ENCODE measurements at places on chromosomes 13 and 19. TPM values are rescaled to one million over a fixed set of nuclear protein-coding genes. Genes with fewer than 3 reads are reported as not detected.

Gene VSTM1
- total RNA-seq, result 12.1 TPM

Gene ZNF208
- total RNA-seq, result 0.85 TPM

Gene IZUMO2
- not detected for total RNA-seq

Gene TMEM221
- total RNA-seq, result not detected

Gene ZNF530
- total RNA-seq, result 2.3 TPM

DNA sequence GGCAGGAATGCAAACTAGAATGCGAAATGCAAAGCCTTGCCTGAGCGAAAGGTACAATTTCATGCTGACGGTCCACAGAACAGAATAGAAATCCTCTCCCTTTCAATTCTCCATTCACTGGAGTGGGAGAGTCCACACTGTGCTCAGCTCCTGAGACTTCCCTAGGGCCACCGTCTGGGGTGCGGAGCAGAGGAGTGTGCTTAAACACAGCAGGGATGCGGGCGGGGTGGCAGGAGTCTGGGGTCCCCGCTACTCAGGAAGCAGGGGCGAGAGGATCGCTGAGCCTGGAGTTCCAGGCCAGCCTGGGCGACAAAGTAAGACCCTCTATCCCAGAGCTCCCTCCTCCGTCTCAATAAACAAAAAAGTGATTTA lies 552 bp upstream of the ZNF816 start:
- peak overlapping the region; percentile 69 for H3K27ac ChIP-seq
- H3K36me3 ChIP-seq, result no peaks in the 10 kb centered on the region
- DNase-seq, result no peak
- peaks cover 4% of the 10 kb centered on the region for H3K4me1 ChIP-seq
- H3K4me3 ChIP-seq, result peak overlapping the region; percentile 75

- DNase-seq, result no peak
- H3K27me3 ChIP-seq, result no peaks in the 10 kb centered on the region
- H3K4me1 ChIP-seq, result no peaks in the 10 kb centered on the region
These were observed 38.6 kb upstream of the URAD start for GRCh38 chr13:28027071-28027470.

DNA sequence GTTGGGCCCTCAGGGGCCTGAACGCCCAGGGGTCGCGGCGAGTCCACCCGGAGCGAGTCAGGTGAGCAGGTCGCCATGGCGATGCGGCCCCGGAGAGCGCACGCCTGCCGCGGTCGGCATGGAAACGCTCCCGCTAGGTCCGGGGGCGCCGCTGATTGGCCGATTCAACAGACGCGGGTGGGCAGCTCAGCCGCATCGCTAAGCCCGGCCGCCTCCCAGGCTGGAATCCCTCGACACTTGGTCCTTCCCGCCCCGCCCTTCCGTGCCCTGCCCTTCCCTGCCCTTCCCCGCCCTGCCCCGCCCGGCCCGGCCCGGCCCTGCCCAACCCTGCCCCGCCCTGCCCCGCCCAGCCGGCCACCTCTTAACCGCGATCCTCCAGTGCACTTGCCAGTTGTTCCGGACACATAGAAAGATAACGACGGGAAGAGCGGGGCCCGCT lies at the start of gene CCNA1:
TSS of gene CCNA1 (plus strand) at position 390 of the 439 bp plus-strand sequence. CDS start 562 bp downstream, outside the sequence.
- no peak within 1 kb of the TSS for H3K27ac ChIP-seq
- peak; percentile 51 for DNase-seq
- peaks cover 13% of the 10 kb centered on the region for H3K4me1 ChIP-seq

- no peaks in the 10 kb centered on the region for H3K36me3 ChIP-seq
- H3K27me3 ChIP-seq, result no peaks in the 10 kb centered on the region
- no peak overlapping the region for H3K27ac ChIP-seq
- no peaks in the 10 kb centered on the region for H3K4me1 ChIP-seq
- no peak overlapping the region for H3K4me3 ChIP-seq
- no peak for DNase-seq
These were observed 282.2 kb downstream of the SLITRK5 start for GRCh38 chr13:87953381-87953780.

DNA sequence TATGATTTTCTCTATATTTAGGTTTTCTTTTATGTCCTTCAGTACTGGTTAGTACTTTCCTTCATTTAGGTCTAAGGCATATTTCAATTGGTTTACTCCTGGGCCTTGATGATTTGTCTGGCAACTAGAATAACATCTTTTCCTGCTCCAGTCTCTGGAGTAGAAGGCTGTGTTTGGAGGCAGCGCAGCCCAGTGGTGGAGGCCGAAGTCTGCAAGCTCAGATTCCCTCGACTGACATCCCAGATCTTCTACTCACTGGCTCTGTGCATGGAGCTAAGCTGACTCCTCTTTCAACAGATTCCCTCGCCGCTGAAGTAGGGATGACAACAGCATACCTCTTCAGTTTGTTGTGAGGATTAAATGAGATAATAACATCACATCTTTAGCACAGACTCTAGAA lies 141.0 kb downstream of the RAP2A start:
- H3K27ac ChIP-seq, result no peak overlapping the region
- H3K27me3 ChIP-seq, result no peaks in the 10 kb centered on the region
- no peak overlapping the region for H3K4me3 ChIP-seq
- no peaks in the 10 kb centered on the region for H3K36me3 ChIP-seq
- DNase-seq, result peak; percentile 21

DNA sequence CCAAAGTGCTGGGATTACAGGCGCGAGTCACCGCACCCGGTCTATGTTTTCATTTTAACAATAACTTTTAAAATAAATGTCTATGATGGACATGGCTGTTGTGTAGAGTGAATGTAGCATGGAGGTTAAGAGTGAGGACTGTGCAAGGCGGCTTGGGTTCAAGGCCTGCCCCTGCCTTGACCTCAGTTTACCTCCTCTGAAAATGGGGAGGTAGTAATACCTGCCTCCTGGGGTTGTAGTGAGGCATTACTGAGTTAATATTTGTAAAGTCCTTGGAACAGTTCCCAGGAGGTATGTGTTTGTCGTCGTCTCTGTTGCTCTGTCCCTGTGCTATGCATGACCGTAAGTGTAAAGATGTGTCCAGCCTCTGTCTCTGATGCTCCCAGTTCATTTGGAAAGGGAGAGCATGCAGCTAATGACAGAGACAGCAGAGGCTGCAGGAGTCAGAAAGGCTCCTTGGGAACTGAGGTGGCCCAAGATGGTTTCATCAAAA lies 9.4 kb downstream of the GARRE1 start:
- peaks cover 35% of the 10 kb centered on the region for H3K4me1 ChIP-seq
- no peak overlapping the region for H3K27ac ChIP-seq
- no peaks in the 10 kb centered on the region for H3K27me3 ChIP-seq
- H3K36me3 ChIP-seq, result no peaks in the 10 kb centered on the region
- DNase-seq, result no peak

GRCh38 chr13:102956449-102956848 lies 109.8 kb downstream of the SLC10A2 start:
- no peak overlapping the region for H3K4me3 ChIP-seq
- H3K36me3 ChIP-seq, result no peaks in the 10 kb centered on the region
- peak; percentile 13 for DNase-seq
- H3K27ac ChIP-seq, result no peak overlapping the region

DNA sequence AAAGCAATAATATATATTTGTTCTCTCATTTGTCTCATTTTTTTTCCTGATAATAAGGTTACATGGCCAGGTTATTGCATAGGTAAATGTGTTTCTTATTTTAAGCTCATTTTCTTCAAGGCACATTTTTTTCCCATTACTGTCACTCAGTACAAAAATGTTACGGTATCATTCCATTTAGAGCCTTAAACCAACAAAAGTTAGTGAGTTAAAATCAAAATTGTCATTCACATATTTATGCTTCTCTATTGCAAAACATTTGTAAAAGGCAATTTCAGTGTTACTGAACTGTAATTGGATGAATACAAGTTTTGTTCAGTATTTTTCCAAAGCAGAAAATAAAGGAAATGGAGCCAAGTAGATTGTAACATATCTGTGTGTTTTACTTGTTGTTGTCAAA lies 117.6 kb upstream of the MAB21L1 start:
- no peaks in the 10 kb centered on the region for H3K36me3 ChIP-seq
- no peaks in the 10 kb centered on the region for H3K27me3 ChIP-seq
- DNase-seq, result no peak
- H3K4me1 ChIP-seq, result no peaks in the 10 kb centered on the region
- no peak overlapping the region for H3K27ac ChIP-seq

- H3K4me1 ChIP-seq, result no peaks in the 10 kb centered on the region
- no peaks in the 10 kb centered on the region for H3K27me3 ChIP-seq
- DNase-seq, result no peak
- no peak overlapping the region for H3K27ac ChIP-seq
- H3K4me3 ChIP-seq, result no peak overlapping the region
These were observed 2.6 kb downstream of the ACSBG2 start for GRCh38 chr19:6138066-6138465.

DNA sequence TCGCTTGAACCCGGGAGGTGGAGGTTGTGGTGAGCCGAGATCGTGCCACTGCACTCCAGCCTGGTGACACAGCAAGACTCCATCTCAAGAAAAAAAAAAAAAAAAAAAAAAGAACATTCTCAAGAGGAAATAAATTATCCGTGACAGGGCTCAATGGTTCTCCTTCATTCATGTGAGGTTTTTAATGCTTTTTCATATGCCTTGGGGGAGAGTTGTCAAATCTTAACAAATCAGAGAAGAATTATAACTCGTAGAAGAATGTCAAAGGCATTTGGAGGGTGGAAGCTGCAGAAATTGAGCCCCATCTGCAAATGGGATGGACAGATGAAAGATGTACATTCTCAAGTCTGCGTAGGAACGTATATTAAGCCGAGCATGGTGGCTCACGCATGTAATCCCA lies 34.9 kb upstream of the HOMER3 start:
- H3K4me1 ChIP-seq, result peaks cover 41% of the 10 kb centered on the region
- DNase-seq, result no peak
- H3K4me3 ChIP-seq, result no peak overlapping the region
- no peak overlapping the region for H3K27ac ChIP-seq
- H3K36me3 ChIP-seq, result no peaks in the 10 kb centered on the region

GRCh38 chr19:35462476-35462953 lies 14.5 kb downstream of the FFAR2 start:
- no peak for DNase-seq
- H3K4me1 ChIP-seq, result peaks cover 69% of the 10 kb centered on the region
- no peaks in the 10 kb centered on the region for H3K36me3 ChIP-seq
- H3K27ac ChIP-seq, result peak overlapping the region; percentile 65
- H3K4me3 ChIP-seq, result no peak overlapping the region
- no peaks in the 10 kb centered on the region for H3K27me3 ChIP-seq

DNA sequence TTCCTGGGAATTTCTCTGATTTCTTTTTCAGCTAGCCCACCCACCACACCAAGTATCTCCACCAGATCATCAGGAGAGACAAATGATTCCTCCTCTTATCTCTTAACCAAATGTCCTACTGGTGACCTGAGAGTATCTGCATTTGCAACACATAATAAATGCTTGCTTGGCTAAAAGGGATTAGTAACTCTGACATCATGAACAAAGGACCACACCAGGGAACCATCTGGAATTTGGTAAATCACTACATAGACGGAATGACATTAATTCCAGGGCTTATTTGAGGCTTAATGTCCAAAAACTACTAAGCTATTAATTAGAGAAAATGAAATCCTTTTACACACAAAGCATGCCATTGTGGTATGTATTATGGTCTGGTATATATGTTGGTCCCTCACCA lies 139.0 kb downstream of the RAP2A start:
- no peak overlapping the region for H3K4me3 ChIP-seq
- H3K27ac ChIP-seq, result no peak overlapping the region
- peaks cover 2% of the 10 kb centered on the region for H3K4me1 ChIP-seq
- DNase-seq, result no peak

- H3K4me1 ChIP-seq, result peaks cover 9% of the 10 kb centered on the region
- peaks cover 26% of the 10 kb centered on the region for H3K27me3 ChIP-seq
- H3K27ac ChIP-seq, result no peak overlapping the region
- no peak for DNase-seq
These were observed 56.5 kb downstream of the VAV1 start for GRCh38 chr19:6828698-6829633.

DNA sequence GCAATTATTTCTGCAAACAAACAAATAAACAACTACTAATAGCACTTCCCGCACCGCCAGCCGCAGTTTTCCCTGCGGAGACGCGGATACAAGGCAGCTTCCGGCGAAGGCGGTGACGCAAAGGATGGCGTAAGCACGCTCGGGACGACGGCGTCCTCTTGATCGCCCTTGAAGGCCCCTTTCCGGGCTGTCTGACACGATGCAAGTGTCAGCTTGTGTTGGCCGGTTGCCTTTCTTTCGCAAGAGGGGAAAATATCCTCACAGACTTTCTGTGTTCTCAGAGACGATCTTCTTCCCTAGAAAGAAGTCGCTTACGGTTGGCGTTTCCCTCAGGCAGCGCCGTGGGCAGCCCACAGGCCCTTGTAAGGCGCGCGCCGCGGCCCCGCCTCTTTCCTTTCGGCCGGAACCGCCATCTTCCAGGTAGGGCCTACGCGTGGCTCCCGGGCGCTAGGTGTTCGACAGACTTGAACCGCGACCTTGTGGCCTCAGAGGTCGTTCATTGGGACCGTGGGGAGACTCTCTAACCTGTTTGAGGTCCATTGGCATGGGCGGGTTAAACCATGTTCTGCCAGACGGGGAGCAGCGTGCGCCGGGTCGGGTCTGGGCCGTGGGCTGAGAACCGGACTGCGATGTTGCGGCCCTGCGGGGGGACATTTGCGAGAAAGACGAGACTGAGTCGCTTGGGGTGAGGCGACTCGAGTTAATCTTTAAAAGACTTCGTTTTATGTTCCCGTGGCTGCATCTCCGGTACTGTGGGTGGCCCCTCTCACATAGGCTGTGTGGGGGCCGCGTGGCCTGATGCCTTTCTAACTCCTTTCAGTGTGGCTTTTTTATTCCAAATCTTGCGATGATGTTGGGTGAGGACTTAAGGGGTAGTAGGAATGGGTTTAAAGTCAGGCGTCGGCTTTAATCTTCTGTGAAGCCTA lies at the start of gene RPL21:
TSS of gene RPL21 (plus strand) at position 393 of the 926 bp plus-strand sequence. CDS start 2,219 bp downstream, outside the sequence.
- peak; percentile 96 for DNase-seq
- no peaks in the 10 kb centered on the region for H3K27me3 ChIP-seq
- H3K4me1 ChIP-seq, result peaks cover 51% of the 10 kb centered on the region
- H3K4me3 ChIP-seq, result peak within 1 kb of the TSS; percentile 94

DNA sequence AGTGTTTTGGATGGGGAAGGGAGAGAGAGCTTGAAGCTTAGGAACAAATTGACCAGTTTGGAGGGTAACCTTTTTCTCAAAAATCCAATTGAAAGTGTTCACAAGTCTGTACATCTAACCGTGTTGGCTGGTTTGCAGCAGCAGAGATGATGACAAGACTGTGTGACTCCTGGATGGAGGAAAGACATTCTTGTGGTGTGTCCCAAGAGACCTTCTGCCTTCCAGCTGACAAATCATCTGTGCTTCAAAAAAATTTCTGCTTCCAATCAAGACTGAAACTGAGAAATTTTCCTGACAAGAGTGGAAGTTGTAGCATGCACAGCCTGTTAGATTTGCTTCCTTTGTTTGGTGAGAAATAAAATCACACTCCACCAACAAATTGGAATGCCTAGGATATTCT lies 56.2 kb downstream of the LACC1 start:
- H3K27ac ChIP-seq, result no peak overlapping the region
- H3K36me3 ChIP-seq, result no peaks in the 10 kb centered on the region
- no peak for DNase-seq
- H3K4me3 ChIP-seq, result no peak overlapping the region
- peaks cover 11% of the 10 kb centered on the region for H3K27me3 ChIP-seq
